T-helper 2 cell (primary cell): ENCODE measurements at places on chromosomes 2 and 18.

DNA sequence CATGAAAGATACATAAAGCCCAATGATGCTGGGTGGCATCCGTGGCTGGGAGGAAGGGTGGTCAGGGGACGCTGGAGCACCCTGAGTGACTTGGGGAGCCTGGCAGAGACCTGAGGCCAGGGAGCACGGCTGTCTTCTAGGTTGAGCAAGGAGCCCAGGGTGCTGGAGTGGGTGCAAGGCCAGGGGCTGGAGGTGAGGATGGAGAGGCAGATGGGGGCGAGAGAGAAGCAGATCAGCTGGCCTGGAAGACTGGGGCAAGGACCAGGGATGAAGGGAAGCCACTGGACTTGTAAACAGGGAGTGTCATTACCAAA lies 52.2 kb downstream of the FAM178B start:
- DNase-seq, result no peak

DNA sequence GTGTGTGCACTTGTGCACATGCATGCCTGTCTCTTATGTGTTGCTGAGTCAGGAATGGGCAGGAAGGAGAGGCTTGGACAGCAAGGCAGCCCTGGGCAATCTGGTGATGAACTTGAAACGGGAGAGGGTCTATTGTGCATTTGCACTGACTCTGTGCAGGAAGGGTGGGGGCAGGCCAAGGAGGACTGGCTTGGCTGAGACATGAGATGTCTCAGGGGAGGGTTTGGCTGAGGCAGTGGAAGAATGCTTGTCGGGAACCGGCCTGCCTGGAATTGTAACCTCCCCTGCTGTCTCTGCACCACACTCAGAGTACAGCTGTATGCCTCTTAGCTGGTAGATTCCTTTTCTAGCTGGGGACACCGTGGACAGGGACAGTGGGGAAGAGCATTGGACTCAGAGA lies 176.1 kb upstream of the TNP1 start:
- DNase-seq, result no peak

DNA sequence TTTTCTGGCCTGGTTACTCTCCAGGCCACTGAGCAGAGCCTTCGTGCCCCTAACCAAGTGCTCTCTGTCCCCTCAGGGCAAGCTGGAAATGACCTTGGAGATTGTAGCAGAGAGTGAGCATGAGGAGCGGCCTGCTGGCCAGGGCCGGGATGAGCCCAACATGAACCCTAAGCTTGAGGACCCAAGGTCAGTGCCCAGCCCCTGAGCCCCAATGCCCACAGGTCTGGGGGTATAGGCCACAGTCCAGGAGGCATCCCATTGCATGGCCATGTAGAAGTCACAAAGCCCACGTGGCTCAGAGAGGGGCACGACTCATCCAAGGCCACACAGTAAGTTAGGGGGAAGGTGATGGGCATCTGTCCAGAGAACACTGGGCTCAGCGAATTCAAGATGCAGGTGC lies 227.6 kb downstream of the DYSF start:
- no peak for DNase-seq

- no peak for DNase-seq
These were observed 13.5 kb downstream of the PPP1CB start for GRCh38 chr2:28764909-28765711.

GRCh38 chr18:78901923-78902794 lies 77.5 kb upstream of the SALL3 start:
- no peak for DNase-seq

DNA sequence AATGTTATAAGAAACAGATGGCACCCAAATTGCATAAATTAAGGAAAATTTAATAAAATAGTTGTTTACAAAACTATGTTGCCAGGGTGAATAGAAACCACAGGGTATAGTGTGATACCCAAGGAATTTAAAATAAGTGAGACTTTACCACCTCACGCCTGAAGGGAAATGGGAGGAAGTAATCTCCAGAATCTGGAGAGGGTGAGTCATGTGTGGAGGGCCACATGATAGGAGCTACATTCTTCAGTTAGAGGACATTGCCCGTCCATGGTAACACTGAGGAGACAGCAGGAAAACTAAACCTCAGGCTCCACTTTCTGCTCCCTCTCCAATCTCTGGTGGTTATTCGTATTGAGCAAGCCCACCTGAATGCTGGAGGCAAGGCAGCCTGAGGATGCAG lies 97.2 kb upstream of the NXPH2 start:
- no peak for DNase-seq

DNA sequence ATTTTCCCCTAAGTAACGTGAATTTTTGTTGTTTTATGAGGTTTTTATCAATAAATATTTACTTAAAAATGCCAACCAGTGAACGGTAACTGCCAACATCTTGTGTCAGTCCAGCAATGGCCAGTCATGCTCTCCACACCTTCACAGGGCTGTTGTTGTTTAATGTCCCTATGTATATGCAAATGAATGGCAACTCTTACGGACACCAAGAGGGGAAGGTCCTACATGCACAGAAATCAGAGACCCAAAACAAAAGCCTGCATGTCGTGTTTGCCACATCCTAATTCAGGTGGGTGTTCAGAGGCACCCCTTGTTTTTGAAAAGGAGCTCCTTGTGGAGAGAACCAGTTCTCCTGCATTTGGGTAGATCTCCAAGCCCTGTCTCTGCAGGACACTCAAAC lies 4.8 kb upstream of the FTCDNL1 start:
- no peak for DNase-seq

DNA sequence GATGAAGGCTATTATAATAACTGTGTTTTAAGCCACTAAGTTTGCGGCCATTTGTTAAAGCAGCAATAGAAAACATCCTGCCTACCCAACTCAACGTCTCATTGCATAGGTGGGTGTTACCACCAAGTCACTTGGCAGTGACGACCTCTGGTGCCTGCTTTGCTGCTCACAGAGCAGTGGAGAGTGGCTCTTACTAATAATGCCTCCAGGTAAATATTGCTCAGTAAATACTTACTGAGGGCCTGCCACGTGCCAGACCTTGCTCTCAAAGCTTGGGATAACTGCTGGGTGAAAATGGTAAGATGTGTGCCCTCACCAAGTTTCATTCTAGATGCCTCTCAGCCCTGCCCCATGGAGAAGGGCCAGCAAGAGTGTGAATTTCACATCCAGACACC lies 27.7 kb downstream of the ITGA6 start:
- no peak for DNase-seq

DNA sequence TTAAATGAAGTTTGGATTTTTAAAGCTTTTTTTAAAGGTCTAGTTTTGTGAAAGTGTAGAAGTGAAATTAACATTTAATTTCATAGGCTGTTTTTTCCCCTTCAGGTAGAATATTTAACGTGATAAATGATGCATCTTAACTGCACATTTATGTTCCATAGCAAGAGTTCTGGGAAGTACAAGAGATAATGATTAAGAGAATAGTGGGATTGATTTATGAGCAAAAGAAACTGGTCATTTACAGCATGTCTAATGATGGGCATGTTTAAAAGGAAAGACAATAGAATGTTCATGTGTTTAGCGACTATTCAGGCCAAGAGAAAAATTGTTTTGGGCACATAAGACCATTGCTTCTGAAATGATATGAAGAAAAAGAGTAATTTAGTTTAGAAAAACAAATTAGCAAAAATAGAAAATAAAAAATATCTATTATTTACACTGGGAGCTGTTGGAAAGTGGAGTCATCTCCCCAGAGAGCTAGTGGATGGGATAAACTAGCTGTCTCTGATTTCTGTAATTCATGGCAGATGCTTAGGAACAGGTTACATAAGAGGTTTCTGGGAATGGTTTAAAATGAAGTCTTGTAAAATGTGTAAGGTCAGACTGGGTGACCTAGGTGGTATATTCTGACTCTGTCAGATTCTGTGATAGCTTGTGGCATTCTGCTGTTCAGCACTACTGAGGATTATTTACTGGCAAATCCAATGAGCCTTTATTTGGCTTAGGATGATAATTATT lies 60.7 kb downstream of the WDR7 start:
- no peak for DNase-seq
